ENCODE measurements at places on chromosomes 4 and X.

DNA sequence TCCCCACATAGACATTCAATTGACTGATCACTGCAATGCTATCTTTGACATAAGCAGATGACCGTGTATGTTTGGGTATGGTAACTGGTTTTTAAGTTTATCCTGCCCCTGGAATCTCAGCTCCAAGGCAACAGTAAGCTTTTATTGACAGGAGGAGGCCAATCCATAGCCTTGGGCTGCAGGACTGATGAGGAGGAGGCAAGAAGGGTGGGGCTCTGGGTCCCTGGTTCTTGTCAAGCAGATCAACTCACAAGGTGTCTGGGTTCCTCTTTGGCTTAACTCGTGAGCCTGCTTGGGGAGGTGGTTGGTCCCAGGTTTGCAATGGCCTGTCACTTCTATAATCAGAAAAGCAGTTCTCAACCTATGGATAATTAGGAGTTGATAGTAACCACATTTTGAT, 113.2 kb upstream of the STX18 start:
- DNase-seq: no peak

- DNase-seq: no peak
Observed at GRCh38 chrX:136061286-136061685, 76.1 kb downstream of the SLC9A6 start.

DNA sequence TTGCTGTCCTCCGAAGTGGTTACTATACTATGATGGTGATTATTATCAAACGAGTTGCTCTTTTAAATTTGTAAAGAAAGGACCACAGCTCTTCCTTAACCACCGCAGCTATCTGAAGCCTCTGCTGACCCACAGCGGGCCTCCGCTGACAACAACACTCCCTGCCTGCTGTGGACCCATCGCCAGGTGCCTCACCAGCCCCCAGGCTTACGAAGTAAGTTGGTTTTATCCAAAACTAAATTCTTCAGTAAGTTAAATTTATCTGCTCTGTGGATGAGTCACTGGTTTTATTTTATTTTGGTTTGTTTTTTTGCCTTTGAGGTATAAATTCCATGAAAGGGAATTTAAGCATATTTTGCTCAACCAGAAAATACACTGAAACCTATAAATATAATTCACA, 54.7 kb downstream of the SLC9A6 start:
- no peak for DNase-seq

DNA sequence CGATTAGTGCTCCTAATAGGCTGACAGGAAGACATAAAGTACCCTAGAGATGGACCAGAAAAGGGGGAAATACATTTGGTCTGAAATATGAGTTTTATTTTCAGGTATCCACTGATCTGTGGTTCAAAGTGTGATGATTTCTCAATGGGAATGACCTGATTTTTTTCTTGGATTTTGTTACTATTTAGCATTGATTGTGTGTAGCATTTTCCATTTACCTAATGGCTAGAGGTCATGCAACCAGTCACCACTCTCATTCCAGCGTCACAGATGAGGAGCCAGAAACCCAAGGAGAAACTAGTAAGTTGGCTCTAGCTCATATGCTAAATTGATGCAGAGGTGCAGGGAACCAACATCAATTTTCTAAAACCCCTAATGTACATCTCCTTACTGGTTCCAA, 118.1 kb downstream of the IL1RAPL2 start:
- no peak for DNase-seq

DNA sequence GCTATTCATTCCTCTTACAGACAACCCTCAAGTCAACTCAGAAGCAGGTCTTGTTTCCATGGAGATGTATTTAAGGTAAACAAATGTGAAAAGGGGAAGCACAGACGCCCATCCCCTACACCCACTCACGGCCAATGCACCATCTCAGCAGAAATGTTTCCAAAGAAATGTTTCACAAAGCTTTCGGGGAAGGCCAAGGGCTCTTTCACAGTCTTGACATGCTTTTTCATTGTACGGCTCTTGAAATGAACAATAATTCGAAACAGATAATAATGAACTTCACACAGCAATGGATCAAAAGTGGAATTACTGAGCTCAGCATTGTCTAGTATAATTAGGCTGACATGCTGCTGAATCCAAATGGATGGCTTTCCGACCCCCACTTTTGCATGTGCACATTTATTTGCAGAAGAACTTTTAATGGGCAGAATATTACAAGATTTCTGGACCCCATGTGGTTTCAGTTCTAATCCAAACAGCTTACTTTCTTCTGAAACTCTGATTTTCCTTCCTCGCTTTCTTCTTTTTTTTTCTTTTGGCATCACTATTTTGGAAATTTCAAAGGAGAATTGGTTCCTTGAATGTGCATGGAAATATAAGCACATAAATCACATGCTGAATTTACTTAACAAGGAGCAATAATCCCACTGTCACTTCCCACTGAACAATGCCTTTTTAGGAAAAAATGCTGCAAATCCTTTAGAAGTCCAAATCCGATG, 160.9 kb downstream of the SMIM20 start:
- no peak for DNase-seq

DNA sequence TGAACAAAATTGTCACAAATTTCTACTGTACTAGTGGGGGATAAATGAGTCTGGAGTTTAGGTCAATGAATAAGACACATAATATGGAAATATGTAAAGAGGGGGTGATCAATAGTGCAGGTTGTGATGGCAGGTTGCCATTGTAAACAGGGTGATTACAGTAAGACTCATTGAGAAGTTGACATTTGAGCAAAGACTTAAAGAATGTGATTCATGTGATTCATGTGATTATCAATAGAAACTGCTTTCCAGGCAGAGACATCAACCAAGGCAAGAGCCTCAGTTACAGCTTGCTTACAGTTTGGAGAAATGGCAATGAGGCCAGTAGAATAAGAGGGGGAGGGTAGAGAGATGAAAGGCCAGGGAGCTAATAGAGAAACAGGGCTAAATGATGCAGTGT, 45.8 kb upstream of the GIMD1 start:
- DNase-seq: no peak

DNA sequence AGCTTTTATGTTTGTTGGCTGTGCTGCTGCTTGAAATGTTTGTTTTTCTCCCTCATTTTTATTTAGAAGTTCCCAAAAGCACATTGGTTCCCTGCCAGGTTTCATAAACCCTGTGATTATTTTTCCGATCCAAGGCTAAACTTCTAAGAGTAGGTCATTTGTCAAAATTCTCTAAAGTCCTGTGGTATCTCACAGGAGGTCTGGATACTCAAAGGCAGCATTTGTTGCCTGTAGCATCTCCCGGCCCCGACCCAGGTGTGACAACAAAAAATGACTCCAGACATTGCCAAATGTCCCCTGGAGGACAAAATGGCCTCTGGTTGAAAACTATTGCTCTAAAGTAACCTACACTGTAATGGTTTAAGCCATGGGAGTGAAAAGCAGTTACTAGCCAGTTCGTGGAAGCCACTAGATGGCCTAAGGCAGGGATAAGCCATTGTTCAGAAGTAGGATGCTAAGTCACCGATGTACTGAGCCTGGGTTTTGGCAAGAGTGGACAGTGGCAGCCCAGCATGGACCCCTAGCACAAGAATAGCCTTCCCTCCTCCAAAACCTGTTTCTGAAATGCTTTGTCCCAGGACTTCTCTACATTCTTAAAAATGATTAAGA, 256.1 kb downstream of the THOC2 start:
- DNase-seq: no peak

Measured in NCI-H510A (cell line).